ENCODE measurements at places on chromosomes 7 and 10. TPM values are rescaled to one million over a fixed set of nuclear protein-coding genes. Genes with fewer than 3 reads are reported as not detected.
A peak's percentile ranks its signal among the peaks of the same experiment; 100 is the strongest.

DNA sequence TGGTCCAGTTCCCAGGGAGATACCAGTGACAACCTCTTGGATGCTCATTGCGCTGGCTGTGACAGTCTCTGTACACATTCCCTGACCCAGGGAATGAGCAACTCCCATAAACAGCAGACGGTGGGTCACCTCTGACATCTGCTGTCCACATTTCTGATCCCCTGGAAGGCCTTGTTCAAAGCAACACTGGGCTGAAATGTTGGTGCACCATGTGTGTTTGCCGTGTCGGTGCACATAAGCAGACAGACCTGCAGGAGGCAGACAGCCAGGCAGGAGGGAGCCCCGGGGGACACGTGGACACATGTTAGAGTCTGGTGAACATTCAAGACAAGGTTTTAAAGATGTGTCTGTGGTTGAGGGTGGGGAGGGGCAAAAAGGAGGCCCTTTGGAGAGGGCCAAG is 254.9 kb downstream of the PLXNA4 start:
- H3K4me3 ChIP-seq = no peak overlapping the region
- H3K36me3 ChIP-seq = no peaks in the 10 kb centered on the region
- H3K27ac ChIP-seq = no peak overlapping the region
- H3K27me3 ChIP-seq = no peaks in the 10 kb centered on the region
- H3K4me1 ChIP-seq = peaks cover 10% of the 10 kb centered on the region
- DNase-seq = no peak

GRCh38 chr7:80837345-80837744 is 81.5 kb downstream of the SEMA3C start:
- H3K4me1 ChIP-seq = no peaks in the 10 kb centered on the region
- H3K4me3 ChIP-seq = no peak overlapping the region
- DNase-seq = no peak
- H3K36me3 ChIP-seq = no peaks in the 10 kb centered on the region
- H3K27ac ChIP-seq = no peak overlapping the region

The AKR1E2 gene
- polyA plus RNA-seq = 2.3 TPM

GRCh38 chr10:4109469-4109868 is 324.5 kb upstream of the KLF6 start:
- no peaks in the 10 kb centered on the region for H3K36me3 ChIP-seq
- no peak for DNase-seq
- no peak overlapping the region for H3K27ac ChIP-seq

DNA sequence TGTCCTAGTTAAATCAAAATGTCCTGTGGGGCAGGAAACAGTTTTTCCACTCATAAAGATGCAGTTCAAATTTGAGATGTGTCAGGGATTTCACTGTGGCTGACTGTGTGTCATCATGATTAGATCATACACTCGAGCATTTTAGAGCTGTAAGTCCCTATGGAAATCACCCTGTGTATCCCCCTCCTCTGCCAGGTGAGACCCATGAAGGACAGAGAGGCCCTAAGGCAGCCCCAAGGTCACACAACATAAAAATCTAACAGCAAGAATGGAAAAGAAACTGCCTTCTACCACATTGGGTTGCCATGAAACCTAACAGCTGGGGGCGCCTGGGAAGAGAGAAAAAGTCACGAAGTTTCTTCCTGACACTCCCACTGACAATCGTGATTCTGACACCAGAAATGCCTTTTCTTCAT is 135.8 kb downstream of the KCNMA1 start:
- H3K27me3 ChIP-seq = no peaks in the 10 kb centered on the region
- H3K27ac ChIP-seq = no peak overlapping the region
- DNase-seq = no peak
- no peaks in the 10 kb centered on the region for H3K4me1 ChIP-seq
- no peak overlapping the region for H3K4me3 ChIP-seq
- H3K36me3 ChIP-seq = no peaks in the 10 kb centered on the region

- no peak overlapping the region for H3K27ac ChIP-seq
- no peaks in the 10 kb centered on the region for H3K27me3 ChIP-seq
- no peak overlapping the region for H3K4me3 ChIP-seq
- no peaks in the 10 kb centered on the region for H3K36me3 ChIP-seq
- DNase-seq = no peak
Measured at GRCh38 chr10:20299034-20299736, 483.0 kb downstream of the PLXDC2 start.

DNA sequence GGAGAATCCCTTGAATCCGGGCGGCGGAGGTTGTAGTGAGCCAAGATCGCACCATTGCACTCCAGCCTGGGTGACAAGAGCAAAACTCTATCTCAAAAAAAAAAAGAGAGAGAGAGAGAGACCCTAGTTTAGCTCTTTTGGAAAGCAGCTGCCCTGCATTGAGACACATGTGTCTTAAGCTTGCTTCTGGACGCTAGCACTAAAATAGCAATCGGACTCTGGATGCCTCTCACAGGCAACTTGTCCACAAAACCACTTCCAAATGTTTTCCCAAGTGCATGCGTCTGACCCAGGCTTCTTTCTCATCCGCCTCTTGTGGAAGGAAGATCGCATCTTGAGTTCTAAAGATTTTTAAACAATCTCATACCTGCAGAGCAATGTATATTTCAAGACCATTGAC is 182.7 kb downstream of the CUX1 start:
- H3K4me1 ChIP-seq = no peaks in the 10 kb centered on the region
- no peak for DNase-seq
- no peaks in the 10 kb centered on the region for H3K36me3 ChIP-seq
- no peaks in the 10 kb centered on the region for H3K27me3 ChIP-seq

The CYP2C8 gene
- polyA plus RNA-seq = not detected

The MRC1 gene
- 0.07 TPM for polyA plus RNA-seq

The SKAP2 gene
- 14.2 TPM for polyA plus RNA-seq

- H3K36me3 ChIP-seq = no peaks in the 10 kb centered on the region
- peak; percentile 45 for DNase-seq
- no peaks in the 10 kb centered on the region for H3K4me1 ChIP-seq
- peaks cover 13% of the 10 kb centered on the region for H3K27me3 ChIP-seq
- no peak overlapping the region for H3K4me3 ChIP-seq
Measured at GRCh38 chr10:98028168-98028770, 2.2 kb downstream of the CRTAC1 start.

- no peak overlapping the region for H3K27ac ChIP-seq
- DNase-seq = no peak
Measured at GRCh38 chr7:85474234-85474633, 287.4 kb upstream of the SEMA3D start.

GRCh38 chr7:100544967-100545359 is 6.0 kb downstream of the AGFG2 start:
- H3K27me3 ChIP-seq = no peaks in the 10 kb centered on the region
- DNase-seq = no peak
- H3K4me1 ChIP-seq = peaks cover 97% of the 10 kb centered on the region
- H3K36me3 ChIP-seq = peaks cover 6% of the 10 kb centered on the region
- H3K27ac ChIP-seq = peak overlapping the region; percentile 66

GRCh38 chr7:122743211-122743610 is 40.5 kb upstream of the RNF148 start:
- H3K27me3 ChIP-seq = no peaks in the 10 kb centered on the region
- H3K27ac ChIP-seq = no peak overlapping the region
- no peak for DNase-seq
- no peak overlapping the region for H3K4me3 ChIP-seq

DNA sequence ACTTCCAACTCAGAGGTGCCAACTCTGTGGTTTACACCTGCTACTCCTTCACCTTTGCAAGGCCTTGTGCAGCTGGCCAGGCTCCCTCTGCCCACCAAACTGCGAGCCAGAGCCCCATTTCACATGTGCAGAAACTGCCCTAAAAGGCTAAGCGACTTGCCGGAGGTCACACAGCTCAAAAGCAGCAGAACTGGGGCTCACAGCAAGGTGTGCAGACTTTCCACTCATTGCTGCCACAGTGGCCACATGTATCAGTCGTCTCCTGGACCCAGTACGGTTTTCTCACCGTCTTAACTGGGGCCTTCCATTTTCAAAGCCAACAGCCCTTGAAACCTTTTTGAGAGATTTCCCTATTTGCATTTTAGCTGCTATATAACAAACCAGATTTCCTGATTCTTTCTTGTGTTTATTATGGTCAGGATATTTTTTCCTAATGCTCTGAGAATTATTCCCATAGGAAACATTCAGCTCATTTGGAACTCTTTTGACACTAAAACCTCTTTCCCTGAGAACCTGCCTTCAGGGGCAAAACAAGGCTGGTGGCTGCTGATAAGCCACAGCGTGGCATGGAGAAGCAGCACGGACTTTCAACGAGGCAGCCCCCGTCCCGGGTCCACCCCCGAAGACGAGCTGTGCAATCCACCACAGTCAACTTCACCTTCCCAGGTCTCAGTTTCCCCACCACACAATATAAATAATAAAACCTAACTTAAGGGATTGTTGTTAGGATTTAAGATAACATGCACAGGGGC is 29.9 kb downstream of the SORBS1 start:
- DNase-seq = no peak
- no peak overlapping the region for H3K27ac ChIP-seq
- no peaks in the 10 kb centered on the region for H3K36me3 ChIP-seq
- H3K27me3 ChIP-seq = no peaks in the 10 kb centered on the region
- no peak overlapping the region for H3K4me3 ChIP-seq

Measured in CD4-positive, alpha-beta memory T cell (primary cell).